ENCODE measurements at places on chromosomes 12 and 14.

GRCh38 chr12:131112700-131113290, 159.1 kb downstream of the ADGRD1 start:
- H3K36me3 ChIP-seq, result no peaks in the 10 kb centered on the region
- peaks cover 8% of the 10 kb centered on the region for H3K4me1 ChIP-seq
- H3K27ac ChIP-seq, result no peak overlapping the region
- peaks cover 15% of the 10 kb centered on the region for H3K27me3 ChIP-seq
- no peak overlapping the region for H3K4me3 ChIP-seq
- DNase-seq, result no peak

GRCh38 chr14:63214417-63215196, 10.4 kb downstream of the RHOJ start:
- no peaks in the 10 kb centered on the region for H3K36me3 ChIP-seq
- DNase-seq, result no peak
- H3K27me3 ChIP-seq, result peaks cover 13% of the 10 kb centered on the region

DNA sequence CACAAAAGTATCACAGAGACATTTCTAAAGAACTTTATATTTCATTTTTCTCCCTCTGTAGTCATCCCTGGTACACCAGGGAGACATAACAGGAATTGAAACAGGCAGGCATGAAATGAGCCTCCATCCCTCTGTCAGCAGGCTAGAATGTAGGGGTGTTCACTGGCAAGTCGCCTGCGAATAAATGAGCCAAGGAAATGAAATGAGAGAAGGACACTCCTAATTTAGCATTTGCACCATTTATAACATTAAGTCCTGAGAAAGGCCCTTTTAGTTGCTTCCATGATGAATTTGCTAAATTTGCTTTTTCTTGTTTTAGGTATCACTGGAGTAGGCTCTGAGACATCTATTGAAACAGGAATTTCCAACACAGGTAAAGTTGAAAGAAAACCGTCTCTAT, 192.4 kb upstream of the CNTN1 start:
- H3K4me1 ChIP-seq, result no peaks in the 10 kb centered on the region
- H3K27me3 ChIP-seq, result no peaks in the 10 kb centered on the region
- H3K4me3 ChIP-seq, result no peak overlapping the region
- DNase-seq, result no peak

- peak; percentile 70 for DNase-seq
- peaks cover 36% of the 10 kb centered on the region for H3K4me1 ChIP-seq
- H3K27me3 ChIP-seq, result no peaks in the 10 kb centered on the region
Measured at GRCh38 chr12:753611-754472, 1.5 kb downstream of the WNK1 start.

- no peak overlapping the region for H3K27ac ChIP-seq
- DNase-seq, result peak; percentile 58
Measured at GRCh38 chr14:21090194-21090939, 8.1 kb downstream of the ZNF219 start.

DNA sequence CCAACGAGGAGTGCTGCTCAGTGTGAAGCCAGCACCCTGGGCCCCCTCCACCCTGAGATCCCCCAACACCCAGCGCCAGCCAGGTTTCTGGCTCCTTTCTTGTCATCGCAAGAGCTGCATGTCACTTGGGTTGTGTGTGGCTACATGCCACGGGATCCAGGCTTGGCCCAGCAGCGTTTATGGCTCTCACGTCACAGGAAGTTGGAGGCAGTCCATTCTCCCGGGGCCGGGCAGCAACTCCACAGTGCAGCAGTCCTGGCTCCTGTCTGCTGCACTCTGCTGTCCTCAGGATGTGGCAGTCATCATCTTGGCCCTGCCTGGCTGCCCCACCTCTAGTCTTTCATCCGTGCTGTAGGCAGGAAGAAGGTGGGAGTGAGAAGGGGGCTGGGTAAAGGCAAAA, 78.3 kb downstream of the AACS start:
- no peak overlapping the region for H3K4me3 ChIP-seq
- H3K4me1 ChIP-seq, result no peaks in the 10 kb centered on the region
- no peak overlapping the region for H3K27ac ChIP-seq
- H3K27me3 ChIP-seq, result no peaks in the 10 kb centered on the region
- no peak for DNase-seq

GRCh38 chr14:69460093-69460701, 24.3 kb upstream of the PLEKHD1 start:
- H3K4me3 ChIP-seq, result no peak overlapping the region
- no peaks in the 10 kb centered on the region for H3K27me3 ChIP-seq
- H3K4me1 ChIP-seq, result peaks cover 1% of the 10 kb centered on the region
- H3K27ac ChIP-seq, result no peak overlapping the region
- peaks cover 70% of the 10 kb centered on the region for H3K36me3 ChIP-seq

- H3K27me3 ChIP-seq, result peaks cover 21% of the 10 kb centered on the region
- H3K27ac ChIP-seq, result no peak overlapping the region
- H3K4me3 ChIP-seq, result no peak overlapping the region
- H3K36me3 ChIP-seq, result no peaks in the 10 kb centered on the region
Measured at GRCh38 chr12:117684471-117684870, 284.3 kb downstream of the KSR2 start.

DNA sequence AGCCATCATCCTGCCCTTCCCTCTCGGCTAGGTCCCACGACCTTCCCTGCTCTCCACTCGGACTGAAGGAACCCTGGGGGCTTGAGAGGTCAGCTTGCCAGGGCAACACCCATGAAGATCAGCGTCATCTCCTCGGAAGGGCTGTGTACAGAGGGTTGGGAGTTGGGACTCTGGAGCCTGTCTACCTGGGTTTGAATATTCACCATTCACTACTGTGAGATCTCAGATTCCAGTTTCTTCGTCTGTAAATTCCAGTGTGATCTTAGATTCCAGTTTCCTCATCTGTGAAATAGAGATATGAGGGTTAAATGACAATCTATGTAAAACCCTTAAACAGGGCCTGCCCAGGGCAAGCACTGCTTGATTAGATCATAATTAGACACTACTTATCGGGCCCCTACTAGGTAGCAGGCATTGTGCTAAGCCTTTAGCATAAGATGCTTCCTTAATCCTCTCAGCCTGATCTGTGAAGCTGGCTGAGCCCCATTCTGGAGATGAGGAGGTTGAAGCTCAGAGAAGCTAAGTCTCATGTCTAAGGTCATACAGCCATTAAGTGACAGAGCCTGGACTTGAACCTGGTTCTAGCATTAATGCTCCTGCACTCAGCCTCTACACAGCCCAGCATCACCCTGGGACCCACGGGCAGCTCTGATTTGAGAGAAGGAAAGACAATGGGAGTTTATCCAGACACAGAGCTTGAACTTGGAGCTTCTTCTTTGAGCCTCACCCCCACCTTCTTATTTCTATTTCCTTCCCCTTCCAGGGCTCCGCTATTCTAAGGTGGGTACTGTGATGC, 612 bp upstream of the ZDHHC22 start:
- H3K27me3 ChIP-seq, result peaks cover 85% of the 10 kb centered on the region
- H3K4me1 ChIP-seq, result peaks cover 19% of the 10 kb centered on the region
- H3K36me3 ChIP-seq, result no peaks in the 10 kb centered on the region

DNA sequence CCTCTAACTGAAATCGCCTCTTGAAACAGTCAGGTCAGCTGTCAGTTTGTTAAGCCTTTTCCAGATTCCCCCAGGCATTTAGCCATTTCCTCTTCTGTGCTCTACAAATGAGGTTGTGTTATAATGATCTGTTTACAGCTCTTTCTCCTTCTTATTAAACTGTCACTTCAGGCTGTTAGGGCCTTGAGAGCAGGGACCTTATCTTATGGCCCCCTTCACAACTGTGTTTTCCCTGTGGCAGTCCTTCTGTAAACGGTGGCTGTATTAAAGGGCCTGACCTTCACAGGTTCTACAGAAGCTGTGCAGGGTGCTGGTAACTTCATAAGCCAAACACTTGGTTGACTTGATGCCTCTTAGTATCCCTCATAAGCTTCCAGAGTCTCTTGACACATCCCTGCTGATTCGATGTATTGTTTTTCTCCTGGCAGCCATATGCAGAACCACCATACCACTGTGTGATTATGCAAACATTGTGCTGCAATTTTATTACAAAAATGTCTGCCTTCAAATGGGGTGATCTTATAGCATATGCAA, 104.7 kb downstream of the PLEKHA5 start:
- H3K4me3 ChIP-seq, result no peak overlapping the region
- H3K36me3 ChIP-seq, result no peaks in the 10 kb centered on the region
- H3K27me3 ChIP-seq, result no peaks in the 10 kb centered on the region
- no peak for DNase-seq
- H3K27ac ChIP-seq, result no peak overlapping the region

GRCh38 chr12:132559652-132560363, 50.6 kb downstream of the LRCOL1 start:
- H3K4me3 ChIP-seq, result peak overlapping the region; percentile 74
- H3K36me3 ChIP-seq, result peaks cover 9% of the 10 kb centered on the region
- H3K27me3 ChIP-seq, result peaks cover 16% of the 10 kb centered on the region
- DNase-seq, result no peak
- H3K27ac ChIP-seq, result no peak overlapping the region
- H3K4me1 ChIP-seq, result peaks cover 17% of the 10 kb centered on the region

DNA sequence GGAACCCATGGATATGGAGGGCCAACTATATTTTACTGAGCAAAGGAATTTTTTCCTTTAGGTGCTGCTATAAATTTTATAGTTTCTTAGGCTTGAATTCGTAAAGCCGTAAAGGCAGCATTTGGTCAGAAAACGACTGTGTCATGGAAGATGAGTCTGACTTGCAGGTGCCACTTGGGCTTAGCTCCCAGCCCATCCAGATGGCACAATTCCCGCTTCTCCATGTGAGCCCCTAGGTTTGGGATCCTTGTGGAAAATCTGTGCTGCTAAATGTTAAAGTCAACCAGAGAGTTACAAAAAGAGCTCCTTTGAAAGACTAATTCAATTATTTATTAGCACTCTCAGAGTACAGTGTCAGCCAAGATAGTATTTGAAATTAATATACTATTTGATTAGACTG, 120.1 kb upstream of the NPAS3 start:
- H3K27me3 ChIP-seq, result no peaks in the 10 kb centered on the region
- no peaks in the 10 kb centered on the region for H3K36me3 ChIP-seq
- H3K4me1 ChIP-seq, result no peaks in the 10 kb centered on the region
- H3K4me3 ChIP-seq, result no peak overlapping the region

DNA sequence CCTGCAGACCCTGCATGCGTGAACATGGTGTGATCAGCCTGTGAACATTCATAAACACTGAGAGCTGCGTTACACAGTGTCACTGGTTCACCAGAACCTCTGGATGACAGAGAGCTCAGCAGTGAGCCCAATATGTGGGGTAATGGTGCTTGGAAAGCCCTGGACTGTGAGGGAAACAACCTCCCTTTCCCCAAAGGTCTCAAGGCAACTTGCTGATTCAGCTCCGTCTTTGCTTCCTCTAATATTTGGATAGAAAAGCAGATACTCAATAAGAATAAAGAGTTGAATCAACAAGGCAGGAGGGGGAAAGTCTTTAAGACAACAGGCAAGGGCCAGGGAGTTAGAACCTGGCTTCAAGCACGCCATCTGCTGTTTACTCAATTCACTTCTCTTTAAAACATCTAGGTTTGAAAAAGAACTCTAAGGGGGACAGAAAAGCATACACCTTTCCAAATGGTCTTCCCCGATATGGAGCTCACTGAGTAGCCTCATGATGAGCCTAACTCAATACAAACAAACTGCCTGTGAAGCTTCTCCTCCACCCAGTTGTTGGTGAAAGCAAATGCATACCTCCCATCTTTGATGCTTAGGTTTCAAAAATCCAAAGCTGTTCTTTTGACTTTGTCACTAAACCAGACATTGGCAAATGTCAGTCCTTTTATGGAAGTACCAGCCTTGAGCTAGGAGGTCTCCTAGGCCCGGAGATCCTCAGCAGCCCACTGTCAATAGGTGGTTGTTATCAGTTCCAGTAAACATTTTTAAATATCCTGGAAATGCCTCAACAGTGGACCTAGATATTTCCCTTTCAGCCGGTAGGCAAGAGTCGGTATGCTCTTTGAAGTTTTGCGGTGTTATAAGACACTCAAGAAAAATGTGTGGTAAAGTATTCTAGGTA, 76.1 kb downstream of the SAMD4A start:
- no peaks in the 10 kb centered on the region for H3K27me3 ChIP-seq
- no peak overlapping the region for H3K4me3 ChIP-seq
- no peak for DNase-seq
- peaks cover 25% of the 10 kb centered on the region for H3K4me1 ChIP-seq
- H3K36me3 ChIP-seq, result no peaks in the 10 kb centered on the region
- no peak overlapping the region for H3K27ac ChIP-seq

- DNase-seq, result no peak
- H3K4me3 ChIP-seq, result no peak overlapping the region
- peaks cover 68% of the 10 kb centered on the region for H3K36me3 ChIP-seq
- no peaks in the 10 kb centered on the region for H3K4me1 ChIP-seq
- H3K27me3 ChIP-seq, result no peaks in the 10 kb centered on the region
Measured at GRCh38 chr14:64005822-64006221, 153.0 kb downstream of the SYNE2 start.

- no peaks in the 10 kb centered on the region for H3K27me3 ChIP-seq
- H3K4me3 ChIP-seq, result no peak overlapping the region
- H3K36me3 ChIP-seq, result no peaks in the 10 kb centered on the region
- H3K4me1 ChIP-seq, result peaks cover 2% of the 10 kb centered on the region
- no peak for DNase-seq
- H3K27ac ChIP-seq, result no peak overlapping the region
Measured at GRCh38 chr12:6041891-6042290, 82.6 kb downstream of the VWF start.

DNA sequence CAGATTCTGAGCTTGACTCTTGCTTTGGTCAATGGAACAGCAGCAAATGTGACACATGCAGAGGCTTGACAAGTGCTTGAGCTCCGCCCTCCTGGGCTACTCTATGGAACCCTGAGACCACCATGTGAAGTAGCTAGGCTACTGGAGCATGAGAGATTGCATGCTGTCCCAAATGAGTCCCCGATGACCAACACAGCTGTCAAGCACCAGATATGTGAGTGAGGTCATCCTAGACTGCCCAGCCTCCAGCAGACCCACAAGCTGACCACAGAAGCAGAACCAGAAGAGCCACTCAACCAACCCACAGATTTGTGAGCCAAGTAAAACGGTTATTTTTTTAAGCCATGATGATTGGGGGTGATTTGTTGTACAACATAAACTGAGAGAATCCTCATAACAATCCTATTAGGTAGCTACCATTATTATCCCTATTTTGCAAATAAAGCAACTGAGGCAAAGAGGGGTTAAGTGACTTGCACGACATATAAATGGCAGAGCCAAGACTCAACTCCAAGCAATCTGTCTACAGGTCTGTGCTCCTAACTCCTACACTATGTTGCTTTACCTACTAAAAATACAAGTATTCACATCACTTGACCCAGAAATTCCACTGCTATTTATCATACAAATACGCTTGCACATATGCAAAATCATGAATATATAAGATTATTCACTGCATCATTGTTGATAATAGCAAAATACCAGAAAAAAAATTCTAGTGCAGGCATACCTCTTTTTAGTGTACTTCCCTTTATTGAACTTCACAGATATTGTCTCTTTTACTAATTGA, 136.2 kb downstream of the NDUFA12 start:
- H3K4me3 ChIP-seq, result no peak overlapping the region
- no peak for DNase-seq
- no peak overlapping the region for H3K27ac ChIP-seq
- no peaks in the 10 kb centered on the region for H3K36me3 ChIP-seq
- no peaks in the 10 kb centered on the region for H3K4me1 ChIP-seq

- DNase-seq, result no peak
- peaks cover 37% of the 10 kb centered on the region for H3K4me1 ChIP-seq
- H3K27ac ChIP-seq, result no peak overlapping the region
Measured at GRCh38 chr12:55733858-55734257, 5.0 kb upstream of the CD63 start.

GRCh38 chr12:4388662-4389061, 9.2 kb upstream of the FGF23 start:
- H3K4me1 ChIP-seq, result peaks cover 5% of the 10 kb centered on the region
- DNase-seq, result no peak
- no peaks in the 10 kb centered on the region for H3K36me3 ChIP-seq
- no peak overlapping the region for H3K4me3 ChIP-seq
- H3K27me3 ChIP-seq, result peaks cover 6% of the 10 kb centered on the region

Measured in activated T-cell treated with anti-CD3 and anti-CD28 coated beads, Interleukin-2, amount 50 U/mL, for 24 hours (primary cell).